NCI-H2171 (cell line): ENCODE measurements at places on chromosomes 7 and 10.

- no peak for DNase-seq
These were observed 166.0 kb upstream of the TCF7L2 start for GRCh38 chr10:112784022-112784461.

GRCh38 chr7:101094791-101095375 is 9.6 kb downstream of the TRIM56 start:
- DNase-seq, result no peak

- DNase-seq, result no peak
These were observed 24.0 kb upstream of the NPS start for GRCh38 chr10:127524908-127525665.

- DNase-seq, result no peak
These were observed 850.5 kb upstream of the POT1 start for GRCh38 chr7:125780153-125780552.

DNA sequence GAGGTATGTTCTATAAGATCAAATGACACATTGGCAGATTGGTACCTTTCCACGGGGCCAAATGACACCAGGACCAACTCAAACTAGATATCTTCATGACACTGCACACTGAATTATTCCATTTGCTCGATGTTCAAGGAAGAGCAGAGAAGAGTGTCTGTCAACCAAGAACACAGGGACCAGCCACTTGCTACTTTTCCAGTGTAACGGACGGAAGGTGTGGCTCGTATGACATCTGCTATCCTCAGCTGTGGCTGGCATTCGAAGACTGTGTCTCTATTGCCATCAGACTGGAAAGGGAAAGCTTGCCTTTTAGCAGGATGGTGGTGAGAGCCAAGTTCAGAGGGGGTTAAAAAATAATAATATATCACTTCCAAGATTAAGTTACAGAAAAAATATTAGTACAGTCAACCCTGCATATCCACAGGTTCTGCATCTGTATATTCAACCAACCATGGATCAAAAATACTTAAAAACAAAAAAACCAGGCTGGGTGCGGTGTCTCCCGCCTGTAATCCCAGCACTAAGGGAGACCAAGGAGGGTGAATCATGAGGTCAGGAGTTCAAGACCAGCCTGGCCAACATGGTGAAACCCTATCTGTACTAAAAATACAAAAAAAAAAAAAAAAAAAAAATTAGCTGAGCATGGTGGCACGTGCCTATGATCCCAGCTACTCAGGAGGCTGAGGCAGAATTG is 237.1 kb downstream of the PRPF18 start:
- DNase-seq, result peak; percentile 40

DNA sequence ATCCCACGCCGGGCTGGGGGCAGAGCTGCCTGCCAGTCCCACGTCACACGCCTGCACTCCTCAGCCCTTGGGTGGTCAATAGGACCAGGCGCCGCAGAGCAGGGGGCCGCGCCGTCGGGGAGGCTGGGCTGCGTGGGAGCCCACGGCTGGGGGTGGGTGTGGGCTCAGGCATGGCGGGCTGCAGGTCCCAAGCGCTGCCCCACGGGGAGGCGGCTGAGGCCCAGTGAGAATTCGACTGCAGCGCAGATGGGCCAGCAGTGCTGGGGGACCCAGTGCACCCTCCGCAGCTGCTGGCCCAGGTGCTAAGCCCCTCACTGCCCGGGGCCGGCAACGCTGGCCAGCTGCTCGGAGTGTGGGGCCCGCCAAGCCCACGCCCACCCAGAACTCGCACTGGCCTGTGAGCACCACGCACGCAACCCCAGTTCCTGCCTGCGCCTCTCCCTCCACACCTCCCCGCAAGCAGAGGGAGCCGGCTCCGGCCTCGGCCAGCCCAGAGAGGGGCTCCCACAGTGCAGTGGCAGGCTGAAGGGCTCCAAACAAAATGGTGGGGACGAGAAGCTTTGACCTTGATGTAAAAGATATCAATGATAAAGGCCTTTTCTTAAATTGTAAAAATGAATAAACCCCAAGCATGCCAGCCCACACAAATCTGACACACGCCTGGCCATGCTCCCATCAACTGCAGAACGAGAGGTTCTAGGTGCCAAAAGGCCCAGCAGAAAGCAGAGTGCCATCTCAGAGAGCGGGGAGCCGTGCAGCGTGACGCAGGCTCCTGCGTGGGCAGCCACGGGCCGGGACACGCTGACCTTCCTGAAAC is 255.5 kb downstream of the MAD1L1 start:
- no peak for DNase-seq

GRCh38 chr7:898460-898854 is 22.1 kb downstream of the GET4 start:
- DNase-seq, result no peak

- DNase-seq, result no peak
These were observed 256.2 kb upstream of the MGMT start for GRCh38 chr10:129210876-129211275.

- DNase-seq, result no peak
These were observed 529.0 kb downstream of the TYW1 start for GRCh38 chr7:67525588-67525987.
